CD4-positive, alpha-beta T cell treated with Interleukin-15 for 4 hours (primary cell): ENCODE measurements at places on chromosomes 6 and 20.

DNA sequence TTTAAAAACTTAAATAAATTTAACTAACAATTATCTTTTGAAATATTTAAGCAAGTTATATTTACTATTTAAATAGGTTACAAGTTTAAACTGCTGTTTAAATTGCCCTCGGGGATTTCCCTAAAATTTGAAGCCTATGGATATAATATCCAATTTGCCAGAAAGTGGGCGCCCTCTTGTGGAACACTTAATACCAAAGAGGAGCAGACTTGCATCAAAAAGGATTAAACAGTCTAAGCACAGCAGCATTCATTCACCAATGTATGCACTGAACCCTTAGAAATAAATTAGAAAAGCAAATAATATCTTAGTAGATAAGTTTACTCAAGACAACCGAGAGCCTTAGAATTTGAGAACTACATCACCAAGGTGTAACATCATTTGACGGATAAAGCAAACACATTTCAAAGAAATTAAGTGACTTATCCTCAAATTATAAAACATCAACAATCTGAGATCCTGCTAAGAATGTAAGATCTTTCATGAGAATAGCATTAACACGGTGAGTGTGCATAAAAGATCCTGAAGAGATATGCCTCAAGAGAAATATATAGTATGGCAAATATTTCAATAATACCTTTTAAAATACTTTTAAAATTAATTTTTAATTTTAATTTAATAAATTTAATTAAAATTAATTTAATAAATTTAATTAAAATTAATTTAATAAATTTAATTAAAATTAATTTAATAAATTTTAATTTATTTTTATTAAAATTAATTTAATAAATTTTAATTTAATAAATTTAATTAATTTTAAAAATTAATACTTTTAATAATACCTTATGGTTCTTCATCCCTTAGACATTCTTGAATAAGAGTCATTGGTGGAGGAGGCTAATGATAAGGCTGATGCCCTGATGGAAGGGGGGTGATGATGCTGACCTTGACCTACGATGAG, 11.5 kb upstream of the MEP1A start:
- peak; percentile 2 for DNase-seq

DNA sequence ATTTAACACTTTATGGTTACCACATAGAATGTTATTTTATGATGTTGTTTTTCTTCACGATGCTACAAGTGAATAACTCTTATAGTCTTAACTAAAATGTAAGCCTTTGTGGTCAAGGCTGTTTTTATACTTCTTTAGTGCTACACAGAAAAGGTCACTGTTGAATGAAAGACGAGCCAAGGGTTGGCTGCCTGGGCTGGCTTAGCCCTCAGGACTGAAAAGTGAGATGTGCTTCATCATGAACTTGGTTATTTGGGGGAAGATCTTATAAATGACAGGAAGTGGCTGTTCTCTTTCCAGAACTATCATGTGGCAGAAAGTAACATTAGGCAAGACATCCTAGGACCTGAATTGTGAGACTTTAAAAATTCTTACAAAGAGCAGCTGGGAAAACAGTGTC, 404.0 kb downstream of the BTBD3 start:
- DNase-seq = no peak

- DNase-seq = no peak
Measured at GRCh38 chr6:70110126-70111022, 192.5 kb downstream of the COL9A1 start.

- DNase-seq = no peak
Measured at GRCh38 chr6:168515376-168515775, 74.4 kb downstream of the SMOC2 start.

GRCh38 chr20:63070301-63070625, 63.5 kb upstream of the BHLHE23 start:
- DNase-seq = no peak

DNA sequence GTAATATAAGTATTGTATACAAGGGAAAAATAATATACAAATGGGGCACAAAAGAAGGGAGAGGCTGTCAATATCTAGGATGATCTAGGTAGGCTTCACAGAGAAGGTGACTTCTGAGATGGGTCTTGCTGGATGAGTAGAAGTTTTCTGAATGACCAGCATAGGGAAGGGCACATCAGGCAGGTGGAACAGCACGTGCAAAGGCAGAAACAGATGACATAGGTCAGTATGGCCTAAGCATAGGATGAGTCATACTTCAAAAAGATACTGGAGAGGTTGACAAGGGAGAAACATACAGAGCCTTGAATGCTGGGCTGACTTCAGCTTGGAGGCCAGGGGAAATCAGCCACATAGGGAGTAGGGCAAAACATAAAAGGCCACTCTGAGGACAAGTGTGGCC, 31.9 kb upstream of the SIRPA start:
- no peak for DNase-seq

DNA sequence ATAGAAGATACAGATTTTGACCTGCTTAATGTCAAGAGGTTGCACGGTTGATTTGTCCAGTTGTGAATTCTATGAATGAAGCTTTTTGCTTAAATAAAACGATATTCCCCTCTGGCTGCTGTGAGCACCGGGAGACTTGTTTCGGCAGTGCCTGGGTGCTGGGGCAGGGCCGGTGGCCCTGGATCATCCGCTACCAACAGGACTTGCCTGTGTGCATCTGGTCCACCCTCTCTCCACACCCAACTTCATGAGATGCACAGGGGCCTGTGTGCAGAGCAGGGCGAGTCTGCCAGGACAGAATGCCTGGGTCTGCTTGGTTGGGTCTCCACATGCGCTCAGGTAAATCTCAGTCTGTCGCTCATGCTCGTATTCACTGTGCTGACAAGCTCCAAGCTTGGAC, 65.5 kb downstream of the TSHZ2 start:
- DNase-seq = no peak

DNA sequence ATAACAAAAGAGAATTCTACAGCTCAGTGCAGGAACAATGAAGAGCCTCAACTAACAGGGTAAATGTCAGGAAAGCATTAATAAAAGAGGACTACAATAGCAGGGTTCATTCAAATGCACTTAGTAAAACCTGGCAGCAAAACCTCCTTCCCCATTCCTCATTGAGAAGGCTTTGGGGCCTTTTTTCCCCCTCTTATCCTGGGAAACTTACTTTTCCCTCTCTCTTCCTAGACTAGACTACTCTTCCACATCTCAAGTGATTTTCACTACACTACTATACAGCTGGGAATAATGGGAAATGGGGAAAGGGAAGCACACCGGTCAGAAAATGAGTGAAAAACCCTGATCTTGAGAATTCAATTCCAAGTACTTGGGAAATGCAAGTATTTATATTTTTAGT, 10.1 kb downstream of the ROMO1 start:
- DNase-seq = no peak

- no peak for DNase-seq
Measured at GRCh38 chr6:9272671-9273070, 837.3 kb upstream of the SLC35B3 start.

DNA sequence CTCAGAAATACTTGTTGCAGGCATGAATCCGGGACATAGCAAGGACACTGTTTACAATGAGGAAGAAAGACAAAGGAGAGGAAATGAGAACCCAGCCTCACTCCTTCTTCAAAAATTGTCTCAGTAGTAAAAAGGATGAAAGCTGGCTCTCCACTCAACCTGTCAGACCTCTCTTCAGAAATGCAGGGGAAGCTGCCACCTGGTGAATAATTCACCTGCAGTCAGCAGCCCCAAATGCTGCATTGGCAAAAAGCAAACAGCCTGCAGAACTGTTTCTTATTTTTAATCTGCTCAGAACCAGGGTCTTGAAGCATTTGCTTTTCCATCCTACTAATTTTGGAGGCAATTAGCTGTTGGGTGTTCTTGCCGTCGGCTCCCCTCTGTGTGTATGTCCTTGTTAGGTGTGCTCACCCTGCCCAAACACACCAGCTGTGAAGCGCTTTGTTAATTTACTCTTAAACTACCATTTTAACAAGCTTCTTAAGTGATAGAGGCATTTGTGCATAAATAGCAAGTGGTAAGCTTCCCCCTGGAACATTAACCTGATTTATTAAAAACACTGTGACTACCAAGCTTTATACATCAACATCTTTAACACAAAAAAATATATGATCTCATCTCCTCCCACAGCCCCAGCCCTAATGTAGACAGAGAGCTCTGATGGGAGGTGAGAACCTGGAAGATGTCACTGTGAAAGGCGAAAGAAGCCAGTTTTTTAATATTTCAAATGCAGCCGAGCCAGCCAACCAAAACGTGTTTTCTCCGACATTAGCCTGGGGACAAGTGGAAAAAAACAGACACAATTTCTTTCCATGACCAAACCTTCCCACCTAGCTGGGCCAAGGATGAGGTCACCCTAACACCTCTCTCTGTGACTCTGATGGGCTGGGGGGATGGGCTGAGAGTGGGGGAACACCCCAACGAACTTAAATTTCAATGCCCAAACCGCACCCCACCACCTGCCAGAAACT, 451.0 kb upstream of the SULF2 start:
- no peak for DNase-seq

DNA sequence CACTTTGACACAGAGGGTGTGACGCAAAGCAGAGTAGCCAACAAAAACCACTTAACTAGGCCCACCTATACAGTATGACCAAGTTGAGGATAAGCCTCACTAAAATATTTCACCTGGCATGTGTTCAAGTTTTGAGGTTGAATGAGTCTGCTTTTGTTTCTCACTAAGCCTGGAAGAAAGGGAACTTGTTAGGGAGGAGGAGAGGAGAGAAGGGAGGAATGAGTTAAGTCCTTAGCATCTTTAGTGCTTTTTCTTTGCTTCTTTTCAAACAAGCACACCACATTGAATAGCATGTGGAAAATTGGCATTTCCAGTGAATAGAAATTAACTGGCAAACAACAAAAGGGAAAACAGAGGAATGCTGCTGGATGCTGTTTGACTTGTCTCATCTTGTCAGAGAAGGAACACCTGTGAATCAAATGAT, 461.9 kb downstream of the GJA1 start:
- DNase-seq = no peak

GRCh38 chr6:21037453-21037852, 503.2 kb downstream of the CDKAL1 start:
- DNase-seq = no peak

- DNase-seq = no peak
Measured at GRCh38 chr6:24859132-24859531, 60.4 kb upstream of the ARMH2 start.

DNA sequence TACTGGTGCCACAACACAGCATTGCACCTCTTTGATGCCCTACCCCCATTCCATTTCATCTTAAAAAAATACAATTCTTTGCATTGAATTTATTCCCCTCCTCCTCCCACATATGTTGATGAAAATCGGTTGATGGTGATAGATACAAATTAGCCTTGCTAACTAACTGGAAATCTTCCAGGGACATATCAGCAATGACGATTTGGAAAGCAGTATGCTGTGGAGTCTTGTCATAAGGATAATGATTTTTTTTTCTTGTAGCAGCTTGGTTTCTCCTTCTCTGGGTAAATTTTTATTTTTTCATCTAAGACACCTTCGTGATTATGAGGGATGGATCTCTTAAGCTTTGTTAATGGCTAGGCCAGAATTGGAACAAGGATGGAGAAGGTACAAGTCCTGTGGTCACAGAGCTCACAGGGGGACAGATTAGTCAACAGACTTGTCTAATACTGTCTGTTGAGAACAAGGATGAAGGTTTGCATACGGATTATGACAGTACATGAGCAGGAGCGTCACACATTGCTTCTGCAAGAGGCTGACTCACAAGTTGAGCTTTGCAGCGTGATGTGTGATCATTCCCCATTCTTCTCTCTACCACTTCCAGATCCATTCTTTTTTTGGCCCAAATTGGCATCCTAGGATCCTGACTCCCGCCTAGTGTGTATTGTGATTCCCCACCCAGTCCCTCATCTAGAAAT, 233.1 kb upstream of the FERMT1 start:
- no peak for DNase-seq

DNA sequence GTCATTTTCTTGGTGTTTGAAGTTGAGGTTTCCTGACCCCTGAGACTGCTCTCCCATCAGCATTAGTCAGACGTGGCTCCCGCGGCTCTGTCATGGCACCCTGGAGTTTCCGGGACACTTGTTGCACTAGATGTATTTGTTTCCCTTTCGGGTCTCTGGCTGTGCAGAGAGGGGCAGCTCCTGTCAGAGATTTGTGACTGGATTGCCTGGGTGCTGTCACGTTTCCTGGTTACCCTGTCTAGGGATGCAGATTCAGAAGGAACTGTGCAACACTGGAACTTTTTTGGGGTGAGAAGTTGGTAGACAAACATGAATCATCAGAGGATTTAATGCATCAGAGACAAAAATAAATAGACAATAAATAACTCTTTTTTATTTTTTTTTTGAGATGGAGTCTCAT, 431.8 kb upstream of the MAN1A1 start:
- no peak for DNase-seq

DNA sequence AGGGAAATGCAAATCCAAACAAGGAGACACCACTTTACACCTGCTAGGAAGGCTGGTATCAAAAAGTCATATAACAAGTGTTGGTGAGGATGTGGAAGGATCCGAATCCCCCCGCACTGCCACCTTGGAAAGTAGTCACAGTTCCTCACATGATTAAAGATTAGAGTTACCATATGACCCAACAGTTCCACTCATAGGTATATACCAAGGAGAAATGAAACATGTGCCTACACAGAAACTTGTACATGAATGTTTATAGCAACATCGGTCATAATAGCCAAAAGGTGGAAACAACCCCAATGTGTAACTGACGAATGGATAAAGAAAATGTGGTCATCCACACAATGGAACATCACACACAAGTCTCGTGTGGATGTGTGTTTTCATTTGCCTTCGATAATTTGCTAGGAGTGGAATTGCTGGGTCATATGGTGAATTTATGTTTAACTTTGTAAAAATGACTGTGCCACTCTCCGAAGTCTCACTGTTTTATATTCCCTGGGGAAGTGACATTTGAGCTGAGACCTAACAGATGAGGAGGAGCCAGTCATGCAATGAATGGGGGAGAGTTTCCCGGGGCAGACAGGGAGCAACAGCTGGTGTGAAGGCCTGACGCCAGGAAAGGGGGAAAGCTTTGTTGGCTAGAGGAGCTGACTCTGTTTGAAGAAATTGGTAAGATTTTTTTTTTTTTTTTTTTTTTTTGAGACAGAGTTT, 125.9 kb upstream of the MLN start:
- DNase-seq = no peak

DNA sequence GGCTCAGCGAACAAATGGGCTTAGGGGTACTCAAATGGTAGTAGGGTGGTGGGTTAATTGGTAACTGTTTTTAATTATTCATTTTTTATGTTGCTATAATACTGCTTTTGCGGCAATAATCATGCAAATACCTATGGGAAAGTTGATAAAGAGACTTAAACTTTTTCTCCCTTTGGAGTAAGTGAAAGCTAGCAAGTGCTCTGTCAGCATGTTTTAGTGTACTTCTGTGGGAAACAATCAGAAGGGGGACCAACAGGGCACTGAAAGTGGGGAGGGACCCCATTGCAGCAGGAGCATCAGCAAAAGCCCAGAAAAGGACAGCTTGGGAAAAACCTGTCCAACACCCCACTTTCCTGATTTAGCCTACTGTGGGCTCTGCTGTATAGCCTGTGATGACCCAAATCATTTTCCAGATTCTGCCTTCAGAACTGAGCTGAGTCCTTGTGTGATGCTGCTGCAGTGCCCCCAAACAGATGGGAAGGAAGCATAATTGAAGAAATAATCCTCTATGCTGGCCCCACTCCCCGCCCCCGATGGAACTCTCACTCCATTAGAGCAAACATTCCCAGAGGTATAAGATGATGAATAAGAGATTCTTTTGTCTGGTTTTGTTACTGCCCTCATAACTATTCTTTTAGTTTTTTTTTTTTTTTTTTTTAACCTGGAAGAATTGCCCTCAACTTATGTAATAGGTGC, 322.8 kb downstream of the CD83 start:
- DNase-seq = no peak
